ENCODE measurements at places on chromosomes 4 and X. TPM values are rescaled to one million over a fixed set of nuclear protein-coding genes. Genes with fewer than 3 reads are reported as not detected.

The FAM184B gene
- total RNA-seq = 0.03 TPM

The BMX gene
- 0.06 TPM for total RNA-seq

The HPF1 gene
- total RNA-seq = 23.3 TPM

The RAI2 gene
- total RNA-seq = 0.86 TPM

The VCX2 gene
- total RNA-seq = not detected

The KLF8 gene
- 0.51 TPM for total RNA-seq

The KCNIP4 gene
- not detected for total RNA-seq

The PALLD gene
- 50.0 TPM for total RNA-seq

The L1CAM gene
- total RNA-seq = 7.4 TPM

The CPLX1 gene
- not detected for total RNA-seq

The CLDN2 gene
- not detected for total RNA-seq

The TMSB15B gene
- total RNA-seq = 6.0 TPM

The SLITRK2 gene
- not detected for total RNA-seq

The VSIG4 gene
- not detected for total RNA-seq

The CCDC160 gene
- not detected for total RNA-seq

The CLGN gene
- total RNA-seq = 9.3 TPM

The HDX gene
- total RNA-seq = 2.6 TPM

The EVC gene
- 18.3 TPM for total RNA-seq

The PCDH19 gene
- total RNA-seq = 0.06 TPM

The MTNR1A gene
- total RNA-seq = not detected

The SPIN4 gene
- 3.0 TPM for total RNA-seq

The MAGEA10 gene
- not detected for total RNA-seq

The GNRHR gene
- total RNA-seq = not detected

The DMRTC1 gene
- not detected for total RNA-seq

The HELT gene
- not detected for total RNA-seq

The PPP2R2C gene
- total RNA-seq = 1.0 TPM

The KCND1 gene
- total RNA-seq = 0.46 TPM

The SYTL4 gene
- total RNA-seq = 3.6 TPM

The ARR3 gene
- total RNA-seq = not detected

The HGFAC gene
- not detected for total RNA-seq

The PGRMC1 gene
- total RNA-seq = 216 TPM

The UGT2A1 gene
- not detected for total RNA-seq

The CT55 gene
- 0.34 TPM for total RNA-seq

The GIMD1 gene
- total RNA-seq = not detected

The MFAP3L gene
- 1.5 TPM for total RNA-seq

The TMEM35A gene
- not detected for total RNA-seq

The CCKAR gene
- 4.1 TPM for total RNA-seq

The SPANXN4 gene
- total RNA-seq = not detected

The ARX gene
- total RNA-seq = not detected

The DDX53 gene
- 1.7 TPM for total RNA-seq

The GRIA2 gene
- total RNA-seq = 0.17 TPM

The S100P gene
- total RNA-seq = not detected

The MCF2 gene
- total RNA-seq = 0.11 TPM

The DCLK2 gene
- total RNA-seq = 13.5 TPM

The RHOXF2B gene
- total RNA-seq = not detected

The S100G gene
- not detected for total RNA-seq

The NCAPG gene
- 99.9 TPM for total RNA-seq

The PF4V1 gene
- not detected for total RNA-seq

The HMGB2 gene
- total RNA-seq = 222 TPM

The NAAA gene
- 3.3 TPM for total RNA-seq

The CYP4V2 gene
- total RNA-seq = 11.3 TPM

The CSAG2 gene
- total RNA-seq = not detected

The AMOT gene
- total RNA-seq = 0.80 TPM

The NR0B1 gene
- not detected for total RNA-seq

The GPR78 gene
- not detected for total RNA-seq

The VCX3B gene
- total RNA-seq = not detected

The CHIC1 gene
- total RNA-seq = 4.2 TPM

The NSUN7 gene
- total RNA-seq = 0.51 TPM

The FAM47A gene
- total RNA-seq = not detected
